ENCODE measurements at places on chromosomes 7 and 10.

DNA sequence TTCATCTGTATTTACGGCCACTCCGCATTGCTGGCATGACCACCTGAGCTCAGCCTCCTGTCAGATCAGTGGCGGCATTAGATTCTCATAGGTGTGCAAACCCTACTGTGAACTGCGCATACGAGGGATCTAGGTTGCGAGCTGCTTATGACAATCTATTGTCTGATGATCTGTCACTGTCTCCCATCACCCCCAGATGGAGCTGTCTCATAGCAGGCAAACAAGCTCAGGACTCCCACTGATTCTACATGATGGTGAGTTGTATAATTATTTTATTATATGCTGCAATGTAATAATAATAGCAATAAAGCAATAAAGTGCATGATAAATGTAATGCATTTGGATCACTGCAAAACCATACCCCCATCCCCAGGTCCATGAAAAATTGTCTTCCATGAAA, 1172.9 kb upstream of the AUTS2 start:
- DNase-seq: no peak

DNA sequence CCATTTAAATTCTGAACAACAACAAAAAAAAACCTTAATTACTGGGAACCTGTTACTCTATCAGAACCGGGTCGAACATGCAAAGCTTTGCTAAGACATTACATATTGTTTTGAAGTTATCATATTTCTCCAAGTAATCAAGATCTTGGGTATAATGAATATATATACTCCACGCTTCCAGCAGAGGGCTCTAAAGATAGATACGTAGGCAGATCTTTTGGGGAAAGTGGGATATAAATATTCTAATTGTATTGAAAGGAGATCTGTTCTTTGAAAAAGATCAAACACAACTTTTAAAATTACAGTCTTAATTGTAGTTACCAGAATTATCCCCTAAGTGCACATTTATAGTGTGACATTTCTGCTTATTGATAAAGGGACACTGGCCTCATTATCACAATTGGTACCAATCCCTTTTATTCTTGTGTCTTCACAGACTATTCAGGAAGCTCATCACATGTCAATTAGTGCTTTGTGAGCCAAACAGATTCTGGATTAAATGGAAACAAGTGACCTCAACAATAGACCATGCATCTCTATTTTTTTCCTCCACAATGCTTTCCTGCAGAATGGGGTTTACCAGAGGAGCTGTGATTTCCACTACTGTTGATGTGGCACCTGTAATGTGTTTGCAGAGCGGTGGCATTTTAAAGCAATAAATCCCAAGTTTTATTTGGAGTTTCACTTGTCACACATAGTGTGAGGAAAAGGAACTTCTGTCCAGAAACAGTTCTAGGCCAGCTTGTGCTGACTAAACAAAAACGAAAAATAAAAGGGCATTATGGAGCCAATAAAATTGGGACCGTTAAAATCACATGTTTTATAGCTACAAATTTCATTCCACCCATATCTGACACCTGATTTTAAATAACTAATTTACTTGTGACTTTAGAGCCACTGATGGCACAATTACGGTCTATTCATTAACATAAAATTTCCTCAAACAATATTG, 122.4 kb downstream of the CTTNBP2 start:
- no peak for DNase-seq

GRCh38 chr10:123147635-123148413, at the start of gene HMX2:
HMX2 (plus strand) TSS chr10:123148136; CDS start chr10:123148379, 243 bp downstream.
- no peak for DNase-seq

DNA sequence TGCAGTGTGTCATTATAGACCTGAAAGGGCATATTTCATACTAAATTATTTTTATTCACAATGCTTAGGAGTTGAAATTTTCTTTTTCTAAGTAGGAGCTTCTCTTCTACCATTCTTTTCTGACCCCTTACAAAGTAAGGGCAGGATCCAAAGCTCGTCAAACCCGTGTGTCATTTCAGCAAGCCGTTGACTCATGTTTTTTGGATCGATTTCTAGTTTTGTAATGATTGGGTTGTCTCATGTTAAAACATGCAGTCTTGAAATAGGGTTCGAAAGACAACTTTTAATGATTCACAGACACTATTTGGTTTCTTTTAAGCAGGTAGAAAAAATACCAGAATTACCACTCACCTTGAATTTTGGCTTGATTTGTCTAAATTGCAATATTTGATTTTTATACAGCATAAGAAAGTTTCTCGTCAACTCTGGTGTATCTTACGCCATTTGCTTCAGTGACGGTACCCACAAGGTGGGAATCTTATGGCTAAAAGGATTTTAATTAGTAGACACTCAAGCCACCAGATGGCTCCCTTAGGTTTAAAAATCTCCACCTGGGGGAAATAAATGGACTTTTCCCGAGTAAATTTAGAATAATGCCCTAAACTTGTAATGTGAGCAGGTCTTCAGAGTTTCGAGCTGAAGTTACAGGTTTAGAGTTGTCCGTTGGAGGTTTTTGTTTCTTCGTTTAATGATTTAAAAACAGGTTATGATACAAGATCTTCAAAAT, 283.4 kb downstream of the CCDC3 start:
- no peak for DNase-seq

GRCh38 chr7:25770670-25771069, 381.3 kb upstream of the NFE2L3 start:
- DNase-seq: no peak

DNA sequence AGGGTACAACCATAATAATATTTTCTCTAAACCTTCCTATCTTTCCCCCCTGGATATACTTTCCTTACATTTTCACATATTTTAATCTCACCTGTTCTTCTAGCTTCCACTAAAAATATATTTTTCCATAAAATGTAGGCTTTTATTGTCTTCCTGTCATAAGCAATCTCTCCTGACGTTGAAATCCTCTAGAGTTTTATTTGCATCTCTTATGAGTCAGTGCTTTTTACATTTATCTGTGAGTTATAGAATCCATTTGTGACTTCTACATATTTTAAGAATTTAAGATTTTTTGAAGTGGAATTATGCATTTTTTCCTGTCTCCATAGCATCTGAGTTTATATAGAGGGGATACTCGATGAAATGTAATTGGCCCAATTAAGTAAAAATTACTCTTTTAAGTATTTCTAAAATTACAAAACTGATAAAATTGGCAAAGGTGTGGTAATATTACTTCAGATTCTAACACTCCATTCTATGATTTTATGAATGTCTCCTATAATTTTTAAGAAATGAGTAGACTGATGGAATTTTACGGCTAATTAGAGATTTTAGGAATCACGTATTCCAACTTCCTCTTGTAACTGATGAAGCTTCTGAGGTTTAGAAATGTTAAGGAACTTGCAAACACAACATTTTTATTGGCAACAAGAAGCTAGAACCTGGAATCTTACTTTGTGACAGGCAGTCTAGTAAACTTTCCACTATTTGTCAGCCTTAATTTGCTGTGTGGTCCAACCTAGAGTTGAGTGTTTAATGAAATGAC, 422.9 kb upstream of the SEMA3A start:
- DNase-seq: no peak

DNA sequence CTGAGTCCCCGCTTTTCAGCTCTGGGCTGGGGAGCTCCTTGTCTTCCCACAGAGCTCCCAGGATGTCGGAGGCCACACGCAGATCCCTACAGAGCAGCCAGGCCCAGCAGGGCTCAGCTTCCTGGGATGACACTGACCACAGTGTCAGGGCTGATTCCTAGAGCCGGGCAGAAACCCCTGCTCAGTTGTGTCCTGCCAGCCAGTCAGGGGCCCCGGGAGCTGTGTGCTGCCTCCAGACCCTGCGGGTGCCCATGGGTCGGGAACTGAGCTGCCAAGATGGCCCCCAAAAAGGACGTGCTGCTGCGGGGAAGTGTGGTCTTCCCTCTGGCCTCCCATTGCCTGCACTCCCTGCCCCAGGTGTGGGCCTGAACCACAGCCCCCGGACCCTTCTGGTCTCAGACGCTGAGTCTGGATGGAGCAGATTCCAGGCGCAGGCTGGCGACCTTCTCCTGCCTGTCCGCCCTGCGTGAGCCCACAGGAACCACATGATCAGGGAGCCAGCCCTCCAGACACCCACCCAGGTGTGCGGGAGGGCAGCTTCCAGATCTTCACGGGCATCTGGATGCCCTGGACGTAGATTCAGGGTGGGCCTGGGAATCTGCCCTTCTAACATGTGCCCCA, 217.4 kb downstream of the MAD1L1 start:
- peak; percentile 2 for DNase-seq
